ENCODE measurements at places on chromosomes 11 and 22. TPM values are rescaled to one million over a fixed set of nuclear protein-coding genes. Genes with fewer than 3 reads are reported as not detected.

The PRODH gene
- 0.63 TPM for total RNA-seq

The SAA2 gene
- not detected for total RNA-seq

The APOL5 gene
- not detected for total RNA-seq

The SCGB1C1 gene
- total RNA-seq: not detected

The CELSR1 gene
- 24.9 TPM for total RNA-seq

The GAL3ST3 gene
- total RNA-seq: not detected

The TBX1 gene
- 0.54 TPM for total RNA-seq

Measured in foreskin keratinocyte (primary cell).